Fibroblast of skin of back (primary cell): ENCODE measurements at places on chromosomes 12 and 14.

DNA sequence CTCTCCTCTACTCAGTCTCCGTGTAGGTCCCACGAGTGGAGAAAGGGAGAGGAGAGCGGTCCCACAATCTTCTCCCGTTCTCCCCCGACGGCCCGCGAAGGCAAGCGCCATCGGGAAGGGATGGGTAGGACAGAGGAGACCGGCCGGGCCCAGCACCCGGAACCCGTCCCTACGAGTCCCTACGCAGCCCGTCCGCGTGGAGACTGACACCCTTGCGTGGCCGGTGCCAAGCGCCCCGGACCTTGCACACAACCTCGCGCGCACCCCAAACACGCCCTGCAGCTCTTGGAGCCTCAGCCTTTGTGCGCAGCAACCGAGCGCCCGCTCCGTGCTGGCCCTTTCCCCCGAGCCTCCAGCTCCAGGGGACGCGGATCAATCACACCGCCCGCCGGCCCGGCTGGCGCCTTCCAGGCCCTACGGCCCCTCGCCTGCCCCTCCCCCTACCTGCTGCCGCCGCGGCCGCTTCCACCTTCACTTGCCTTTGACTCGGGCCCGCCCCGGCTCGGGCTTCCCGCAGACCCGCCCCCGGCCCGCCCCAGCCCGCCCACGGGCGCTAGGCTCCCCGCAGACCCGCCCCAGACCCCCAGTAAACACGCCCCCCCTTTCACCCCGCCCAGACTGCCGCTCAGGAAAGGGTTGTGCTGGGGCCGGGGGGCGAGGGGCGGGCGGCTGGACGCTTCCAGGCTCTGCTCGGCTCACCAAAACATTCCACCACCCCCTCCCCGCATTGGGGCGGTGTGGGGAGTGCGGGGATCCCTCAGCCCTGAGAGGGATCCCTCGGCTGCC is at the start of gene NDRG2:
Gene NDRG2, minus strand, starts transcription at position 477 of the 786 bp plus-strand sequence. CDS start 1,746 bp downstream, outside the sequence.
- no peak for DNase-seq

- DNase-seq = peak; percentile 83
Observed at GRCh38 chr12:64029013-64029857, 184.7 kb downstream of the SRGAP1 start.

- no peak for DNase-seq
Observed at GRCh38 chr12:124018539-124018938, 45.5 kb downstream of the ZNF664 start.

- DNase-seq = no peak
Observed at GRCh38 chr12:54266852-54267251, 13.1 kb downstream of the CBX5 start.

- DNase-seq = no peak
Observed at GRCh38 chr12:132479938-132480622, 9.9 kb upstream of the FBRSL1 start.

GRCh38 chr12:6278439-6279255 is 31.8 kb upstream of the PLEKHG6 start:
- DNase-seq = peak; percentile 85

- DNase-seq = no peak
Observed at GRCh38 chr12:105110851-105111250, 3.3 kb downstream of the WASHC4 start.

DNA sequence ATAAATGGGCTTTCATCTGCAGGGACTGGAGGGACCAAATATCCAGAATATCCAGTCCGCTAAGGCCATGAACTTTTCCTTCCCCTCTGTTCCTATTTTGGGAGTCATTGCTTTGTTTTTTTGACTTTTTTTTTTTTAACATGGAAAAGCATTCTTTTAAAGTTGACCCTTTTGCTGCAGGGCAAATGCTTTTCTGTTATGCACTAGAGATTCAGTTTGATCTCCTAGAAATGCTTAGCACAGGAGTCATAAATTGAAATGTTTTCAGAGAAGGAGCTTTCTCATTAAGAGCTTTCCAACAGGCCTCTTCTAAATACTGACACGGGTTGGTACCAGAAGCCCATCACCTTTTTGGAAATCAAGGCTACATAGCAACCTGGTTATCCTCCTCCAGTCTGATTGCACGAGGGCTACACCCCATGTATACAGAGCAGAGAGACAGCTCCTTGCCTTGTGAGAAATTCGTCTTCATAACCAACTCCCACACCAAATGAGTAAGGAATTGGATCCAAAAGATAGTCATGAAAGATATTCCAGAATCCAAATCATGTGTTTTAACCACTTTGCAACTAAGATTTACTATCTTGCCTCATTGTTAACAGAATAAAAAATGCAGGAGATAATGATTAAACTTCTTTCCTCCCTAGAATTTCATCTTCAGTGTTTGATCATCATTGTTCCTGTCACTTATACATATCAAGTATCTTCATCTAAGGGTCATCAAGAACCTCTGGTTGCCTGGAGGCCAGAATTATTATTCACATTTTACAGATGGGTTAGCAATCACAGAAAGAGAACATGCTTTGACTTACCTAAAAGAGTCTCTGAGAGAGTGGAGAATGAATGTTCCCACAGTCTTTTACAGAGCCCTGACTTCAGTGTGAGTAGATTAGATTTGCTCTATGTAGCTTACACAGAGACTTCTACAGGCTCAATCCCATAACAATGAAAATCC is 389.4 kb downstream of the ZFP36L1 start:
- no peak for DNase-seq

DNA sequence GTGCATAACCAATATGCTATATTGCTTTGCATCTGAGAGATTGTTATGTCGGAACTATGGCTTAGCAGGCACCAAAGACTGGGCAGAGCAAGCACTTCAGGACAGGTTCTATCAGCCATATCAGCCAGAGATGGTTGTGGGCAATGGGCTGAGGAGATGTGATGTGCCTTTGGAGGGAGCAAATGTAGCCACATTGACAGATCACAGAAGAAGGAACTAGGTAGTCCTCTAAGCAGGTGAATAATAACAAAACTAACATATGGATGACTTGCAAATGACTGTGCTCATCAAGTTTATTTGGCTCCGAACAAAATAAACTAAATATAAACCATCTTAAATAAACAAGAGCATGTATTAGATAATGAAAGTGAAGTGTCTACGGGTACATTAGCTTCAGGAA is 291.7 kb downstream of the RMST start:
- DNase-seq = no peak

DNA sequence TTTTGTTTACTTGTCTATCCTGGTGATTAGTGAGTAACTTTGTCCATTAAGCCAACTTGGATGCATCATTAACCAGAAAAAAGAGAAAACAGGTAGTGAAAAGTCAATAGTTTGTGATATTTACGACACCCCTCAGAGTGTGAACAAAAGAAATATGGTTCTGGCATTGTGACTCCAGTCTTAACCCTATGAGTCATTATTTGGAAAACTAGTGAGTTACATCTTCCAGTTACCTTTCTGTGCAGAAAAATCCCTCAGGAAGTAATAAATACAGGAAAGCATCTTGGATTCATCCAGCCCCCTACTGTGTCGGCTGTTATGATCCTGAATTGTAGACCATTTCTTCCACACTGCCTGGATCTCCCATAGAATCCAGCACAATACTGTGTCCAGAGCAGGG is 379.1 kb downstream of the GALC start:
- DNase-seq = no peak

DNA sequence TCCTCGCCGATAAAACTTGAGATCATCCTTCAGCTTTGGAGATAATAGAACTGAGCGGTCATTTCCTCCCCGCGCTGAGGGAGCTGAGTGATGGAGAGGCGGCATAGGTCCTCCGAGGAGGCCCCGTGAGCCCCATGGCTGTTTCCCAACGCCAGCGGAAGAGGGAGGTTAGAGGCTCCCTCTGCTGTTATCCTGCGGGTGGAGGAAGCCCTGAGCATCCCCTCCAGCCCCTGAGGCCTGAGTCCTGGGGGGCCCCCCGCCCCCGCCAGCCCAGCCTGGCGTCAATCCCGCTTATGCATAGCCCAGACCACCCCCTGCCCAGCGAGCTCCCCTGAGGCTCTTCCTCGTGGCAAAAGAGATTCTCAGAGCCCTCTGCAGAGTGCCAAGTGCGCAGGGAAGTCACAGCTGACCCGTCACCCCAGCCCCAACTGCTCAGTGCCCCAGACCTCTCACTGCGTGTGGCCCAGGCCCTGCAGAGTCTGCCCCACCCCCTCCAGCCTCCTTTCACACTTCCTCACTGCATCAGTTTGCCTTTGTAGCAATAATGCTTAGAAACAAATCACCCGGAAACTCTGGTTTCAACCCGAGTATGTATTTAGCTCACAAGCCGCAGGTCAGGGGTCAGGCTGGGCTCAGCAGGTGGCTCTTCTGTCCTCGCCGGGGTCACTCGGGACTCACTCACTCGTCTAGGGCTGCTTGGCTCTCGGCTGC is 44.7 kb upstream of the GALNT9 start:
- no peak for DNase-seq

GRCh38 chr14:68710776-68711175 is 82.1 kb downstream of the ZFP36L1 start:
- no peak for DNase-seq

DNA sequence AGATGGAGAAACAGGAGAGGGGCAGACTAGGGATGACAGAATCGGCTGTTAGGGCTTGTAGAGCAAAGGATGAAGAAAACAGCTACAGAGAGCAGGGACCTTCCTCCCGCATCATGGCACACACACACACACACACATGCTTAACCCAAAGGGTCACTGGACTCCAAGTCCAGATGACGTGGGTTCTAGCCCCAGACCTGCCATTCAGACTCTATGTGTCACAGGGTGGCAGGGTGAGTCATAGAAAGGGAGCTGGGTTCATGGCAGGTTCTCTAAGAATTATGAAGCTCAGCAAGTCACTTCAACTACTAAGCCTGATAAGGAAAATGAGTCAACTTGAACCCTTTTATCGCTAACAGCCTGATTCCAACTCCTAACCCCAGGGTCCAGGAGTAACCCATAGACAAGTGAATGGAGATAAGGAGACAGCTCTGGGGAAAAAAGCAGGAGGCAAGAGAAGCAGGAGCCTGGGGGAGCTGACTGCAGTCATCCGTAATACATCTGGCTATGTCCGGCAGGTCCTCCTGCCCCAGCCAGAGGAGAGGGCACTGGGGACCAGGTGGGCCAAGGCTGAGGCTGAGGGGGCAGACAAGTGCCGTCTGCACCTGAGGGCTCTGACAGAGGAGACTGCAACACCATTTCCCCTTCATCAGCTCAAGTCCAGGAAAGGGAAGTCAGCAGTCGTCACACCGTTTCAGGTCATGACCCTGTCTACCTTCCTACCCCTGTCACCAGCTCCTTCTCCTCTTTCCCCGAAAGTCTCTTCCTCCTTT is 3.6 kb upstream of the TNFRSF1A start:
- DNase-seq = peak; percentile 92

- DNase-seq = no peak
Observed at GRCh38 chr12:10179776-10180181, 947 bp downstream of the TMEM52B start.

- no peak for DNase-seq
Observed at GRCh38 chr14:60989599-60989998, 8.6 kb downstream of the SLC38A6 start.

GRCh38 chr14:80698974-80699373 is 242.6 kb downstream of the CEP128 start:
- DNase-seq = no peak

GRCh38 chr14:65268594-65268993 is 143.9 kb upstream of the FUT8 start:
- DNase-seq = no peak

DNA sequence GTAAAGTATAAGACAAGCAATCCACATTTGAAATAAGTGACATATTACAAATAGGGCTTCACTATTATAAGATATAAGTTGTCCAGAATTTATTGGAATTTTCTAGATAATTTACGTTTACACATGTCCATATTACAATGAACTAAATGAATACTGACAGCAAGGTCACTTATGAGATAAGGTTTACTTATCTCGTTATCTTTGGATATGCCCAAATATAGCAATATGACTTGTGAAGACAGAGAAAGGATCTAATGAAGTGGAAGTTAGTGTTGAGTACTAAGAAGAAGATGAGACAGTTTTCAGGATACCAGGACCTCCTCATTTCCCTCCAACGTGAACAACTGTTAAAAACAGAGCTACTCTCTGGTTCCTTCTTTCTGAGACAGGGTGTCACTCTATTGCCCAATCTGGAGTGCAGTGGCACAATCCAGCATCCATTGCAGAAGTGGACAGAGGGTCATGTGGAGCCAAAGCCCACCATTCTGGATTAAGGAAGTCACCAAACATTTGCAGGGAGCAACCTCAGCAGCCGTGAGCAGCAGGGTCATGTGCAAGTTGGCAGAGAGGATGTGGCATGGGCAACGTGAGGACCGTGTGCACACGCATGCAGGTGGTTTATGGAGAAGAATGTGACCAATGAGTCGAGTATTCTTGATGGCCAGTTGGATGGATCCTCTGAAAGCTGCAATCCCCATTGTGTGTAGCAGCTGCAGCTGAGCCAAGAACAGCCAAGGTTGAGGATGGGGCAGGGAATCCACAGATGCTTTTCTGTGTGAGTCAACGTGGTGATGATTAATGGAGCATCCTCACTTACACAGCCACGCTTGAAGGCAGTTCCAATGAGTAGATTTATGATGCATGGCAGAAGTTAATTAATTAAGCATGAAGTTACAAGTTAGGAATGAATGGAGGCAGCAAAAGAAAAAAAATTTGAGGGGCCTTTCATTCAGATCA is 111.0 kb downstream of the BICD1 start:
- DNase-seq = peak; percentile 81

- peak; percentile 64 for DNase-seq
Observed at GRCh38 chr12:124915239-124916236, 1.1 kb upstream of the UBC start.

- DNase-seq = no peak
Observed at GRCh38 chr12:20807192-20808080, 3.1 kb upstream of the SLCO1B3 start.

DNA sequence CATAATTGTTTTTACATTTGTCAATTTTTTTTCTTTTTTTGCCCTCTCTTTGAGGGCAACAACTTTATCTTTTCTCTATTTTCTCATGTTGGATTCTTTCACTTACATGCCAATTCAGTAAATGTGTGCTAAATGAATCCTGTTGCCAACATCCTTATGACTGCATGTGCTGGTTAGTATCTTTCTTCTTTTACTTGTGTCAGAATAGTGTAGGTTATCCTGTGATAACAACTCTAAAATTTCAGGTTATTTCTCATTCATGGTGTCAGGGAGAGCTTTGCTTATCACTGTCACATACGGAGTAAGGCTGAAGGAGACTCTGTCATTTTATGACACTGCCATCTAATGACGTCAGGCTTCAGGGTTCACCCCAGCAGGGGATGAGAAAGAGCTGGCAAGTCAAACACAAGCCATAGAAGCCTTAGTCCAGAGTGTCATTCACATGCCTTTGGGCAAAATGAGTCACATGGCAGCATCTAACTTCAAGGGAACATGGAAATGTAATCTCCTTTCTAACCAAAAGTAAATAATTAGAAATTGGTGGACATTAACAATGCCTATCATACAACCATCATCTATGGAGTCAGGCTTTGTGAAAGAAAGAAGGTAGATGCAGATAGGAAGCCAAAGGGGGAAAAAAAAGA is 242.5 kb upstream of the ATP2B1 start:
- DNase-seq = peak; percentile 81

DNA sequence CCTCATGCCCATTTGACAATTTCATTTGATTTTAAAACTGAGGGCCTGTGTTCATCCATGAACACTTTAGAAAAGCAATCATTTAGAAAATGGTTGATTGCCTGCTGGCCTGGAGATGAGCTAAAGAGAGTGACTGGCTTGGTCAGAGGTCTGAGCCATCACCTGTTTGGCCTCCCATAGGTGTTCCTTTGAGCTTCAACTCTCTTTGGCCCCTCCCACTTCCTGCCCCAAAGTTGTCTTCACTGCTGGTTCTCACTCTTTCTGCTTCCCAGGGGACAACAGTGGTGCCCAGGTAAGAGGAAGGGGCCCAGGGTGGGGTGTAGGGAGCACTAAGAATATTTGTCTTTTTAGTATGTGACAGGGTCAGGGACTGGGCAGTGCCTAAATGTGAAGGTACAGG is 4.9 kb upstream of the TCP11L2 start:
- DNase-seq = no peak
